ENCODE measurements at places on chromosomes 2 and 18.

DNA sequence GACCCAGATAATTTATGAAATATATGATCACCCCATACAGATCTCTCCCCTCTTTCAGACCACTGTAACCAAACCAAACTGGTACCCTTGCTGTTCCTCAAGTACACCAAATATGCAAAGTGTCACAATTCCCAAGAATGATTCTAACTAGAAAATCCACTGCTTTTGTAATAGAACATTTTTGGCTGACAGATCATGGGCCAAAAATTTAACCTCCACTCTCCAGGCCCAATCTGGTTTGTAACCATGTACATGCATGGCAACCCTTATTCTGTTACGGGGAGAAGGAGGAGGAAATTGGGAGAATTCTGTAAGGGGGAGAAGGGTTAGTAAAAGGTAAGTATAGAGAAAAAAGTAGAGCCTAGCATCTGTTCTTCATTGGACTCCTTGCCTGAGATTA, 62.0 kb downstream of the IKZF2 start:
- DNase-seq = no peak

DNA sequence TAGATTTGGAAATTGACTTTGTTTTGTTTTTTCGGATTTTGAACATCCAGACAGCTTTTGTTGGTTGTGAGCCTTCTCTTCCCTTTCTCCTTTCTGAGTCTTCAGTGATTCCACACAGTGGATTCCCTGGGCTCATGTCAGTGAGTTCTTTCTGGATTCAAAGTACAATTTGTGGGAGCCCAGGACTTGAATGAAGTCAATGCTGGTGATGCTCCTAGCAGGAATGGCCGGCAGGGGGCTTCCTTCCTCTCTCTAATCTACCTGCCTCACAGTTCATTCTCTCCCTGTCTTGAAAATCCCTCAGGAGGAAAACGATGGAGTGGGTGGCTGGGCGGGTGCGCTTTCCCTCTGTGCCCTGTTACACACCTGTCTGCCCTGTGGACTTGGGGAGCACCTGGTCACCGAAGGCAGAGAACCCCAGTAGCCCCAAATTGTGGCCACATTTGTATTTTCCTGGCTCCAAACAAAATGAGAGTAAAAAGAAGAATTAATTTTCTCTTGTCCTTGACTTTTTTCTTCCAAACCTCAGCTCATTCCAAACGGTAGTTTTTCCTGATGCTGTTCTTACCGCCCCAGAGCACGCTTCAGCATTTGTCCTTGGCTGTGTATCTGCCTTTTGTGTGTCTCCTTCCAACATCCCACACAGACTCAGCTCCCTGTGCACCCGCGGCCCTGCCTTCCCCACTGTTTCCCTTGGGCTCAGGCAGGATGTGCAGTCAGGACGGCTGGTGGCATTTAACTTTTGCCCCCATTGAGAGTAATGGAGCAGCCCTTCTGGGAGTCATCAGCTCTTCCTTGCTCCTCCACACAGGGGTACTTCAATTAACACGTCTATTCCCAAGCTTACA, 86.6 kb downstream of the MARCO start:
- DNase-seq = no peak

GRCh38 chr2:72182547-72182946, 34.9 kb upstream of the CYP26B1 start:
- no peak for DNase-seq

DNA sequence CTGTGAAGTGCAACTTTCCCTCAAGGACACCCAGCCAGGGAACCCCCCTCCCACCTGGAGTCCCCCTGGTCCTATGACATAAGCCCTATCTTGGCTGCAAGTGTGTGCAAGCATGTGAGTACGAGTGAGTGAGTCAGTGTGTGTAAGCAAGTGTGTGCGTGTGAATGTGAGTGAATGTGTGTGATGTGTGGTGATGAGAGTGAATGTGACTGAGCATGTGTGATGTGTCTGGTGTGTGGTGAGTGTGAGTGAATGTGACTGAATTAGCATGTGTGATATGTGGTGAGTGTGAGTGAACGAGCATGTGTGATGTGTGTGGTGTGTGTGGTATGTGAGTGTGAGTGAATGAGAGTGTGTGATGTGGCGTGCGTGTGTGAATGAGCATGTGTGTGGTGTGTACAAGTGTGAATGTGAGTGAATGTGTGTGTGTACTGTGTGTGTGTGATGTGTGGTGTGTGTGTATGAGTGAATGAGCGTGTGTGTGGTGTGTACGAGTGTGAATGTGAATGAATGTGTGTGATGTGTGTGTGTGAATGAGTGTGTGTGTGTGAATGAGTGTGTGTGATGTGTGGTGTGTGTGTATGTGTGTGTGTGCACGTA, 68.8 kb upstream of the SMAD7 start:
- DNase-seq = no peak

DNA sequence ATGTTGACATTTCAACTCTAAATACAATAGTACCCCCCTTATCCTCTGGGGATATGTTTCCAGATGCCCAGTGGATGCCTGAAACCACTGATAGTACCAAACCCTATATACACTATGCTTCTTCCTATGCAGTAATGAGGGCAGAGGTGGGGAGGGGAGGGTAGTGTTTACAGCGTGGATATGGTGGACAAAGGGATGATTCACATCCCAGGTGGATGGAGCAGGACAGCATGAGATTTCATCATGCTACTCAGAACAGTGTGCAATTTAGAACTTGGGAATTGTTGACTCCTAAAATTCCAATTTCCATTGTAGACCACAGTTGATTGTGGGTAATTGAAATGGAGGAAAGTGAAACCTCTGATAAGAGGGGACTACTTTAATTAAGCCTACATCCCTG, 75.4 kb downstream of the TSN start:
- DNase-seq = no peak

DNA sequence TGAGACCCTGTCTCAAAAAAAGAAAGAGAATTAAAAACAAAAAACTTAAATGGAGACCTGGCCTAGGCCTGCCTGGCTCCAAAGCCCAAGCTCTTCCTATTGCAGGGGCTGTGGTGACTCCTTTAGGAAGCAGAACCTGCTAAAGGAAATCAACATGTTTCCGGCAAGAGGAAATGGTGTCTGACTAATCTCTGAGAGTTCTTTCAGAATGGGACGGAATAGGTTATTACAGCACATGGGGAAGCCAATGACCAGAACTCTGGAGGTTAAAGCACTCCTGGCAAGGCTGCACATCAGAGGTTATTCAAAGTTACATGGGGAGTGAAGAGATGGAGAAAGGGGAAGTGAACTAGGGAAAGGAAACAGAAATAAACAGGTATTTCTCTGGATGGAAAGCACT, 21.4 kb downstream of the KIF3C start:
- DNase-seq = no peak

DNA sequence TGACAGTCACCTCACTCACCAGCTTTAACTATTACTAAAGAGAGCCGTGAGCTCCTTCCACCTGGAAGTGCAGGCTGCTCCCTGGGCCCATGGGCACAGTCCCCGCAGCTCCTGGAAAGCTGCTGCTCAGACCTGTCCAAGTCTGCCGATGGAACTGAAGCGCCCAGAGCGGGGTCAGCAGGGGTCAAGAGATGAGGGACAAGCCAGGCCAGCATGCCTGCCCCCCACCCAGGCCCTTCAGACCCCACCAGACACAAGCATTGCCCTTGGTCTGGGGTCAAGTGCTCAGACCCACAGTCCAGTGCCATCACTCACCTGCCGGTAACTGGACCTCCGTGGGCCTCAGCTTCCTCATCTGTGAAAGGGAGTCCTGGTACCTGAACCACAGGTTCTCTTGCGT, 59.9 kb downstream of the BIN1 start:
- DNase-seq = no peak

DNA sequence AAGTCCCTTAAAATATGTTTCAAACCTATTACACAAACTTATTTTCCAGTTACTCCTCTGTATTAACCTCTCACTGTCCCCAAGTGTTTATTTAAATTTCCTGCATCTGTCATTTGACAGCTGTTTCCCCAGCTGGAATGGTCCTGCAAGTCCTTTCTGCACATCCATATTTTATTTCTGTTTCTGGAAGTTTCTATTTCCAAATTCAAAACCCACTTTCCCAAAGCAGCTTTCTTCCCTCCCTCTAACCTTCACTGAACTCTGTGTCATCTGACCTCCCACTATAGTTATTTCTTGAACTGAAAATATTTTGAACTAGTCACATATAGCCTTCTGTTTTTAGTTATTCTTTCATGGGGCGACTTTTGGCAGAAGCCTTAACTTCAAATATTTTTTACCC, 459.4 kb upstream of the MC4R start:
- no peak for DNase-seq

DNA sequence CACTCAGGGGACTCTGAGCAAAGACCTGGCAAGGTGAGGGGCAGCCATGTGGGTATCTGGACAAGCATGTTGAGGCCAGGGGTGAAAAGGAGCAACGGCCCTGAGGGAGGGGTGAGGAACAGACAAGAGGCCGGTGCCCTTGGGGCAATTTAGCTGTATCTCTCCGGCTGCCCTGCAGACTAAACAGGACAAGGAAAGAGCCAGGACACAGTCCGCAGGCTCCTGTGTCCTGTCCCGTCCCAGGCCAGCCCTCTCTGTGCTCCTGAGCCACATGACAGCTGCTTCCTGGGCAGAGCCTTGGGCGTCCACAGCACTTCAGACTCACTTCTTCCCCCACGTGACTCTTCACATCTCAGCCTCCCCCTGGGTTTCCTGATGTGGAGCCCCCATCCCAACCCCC, 206.1 kb downstream of the KLHL29 start:
- DNase-seq = no peak

DNA sequence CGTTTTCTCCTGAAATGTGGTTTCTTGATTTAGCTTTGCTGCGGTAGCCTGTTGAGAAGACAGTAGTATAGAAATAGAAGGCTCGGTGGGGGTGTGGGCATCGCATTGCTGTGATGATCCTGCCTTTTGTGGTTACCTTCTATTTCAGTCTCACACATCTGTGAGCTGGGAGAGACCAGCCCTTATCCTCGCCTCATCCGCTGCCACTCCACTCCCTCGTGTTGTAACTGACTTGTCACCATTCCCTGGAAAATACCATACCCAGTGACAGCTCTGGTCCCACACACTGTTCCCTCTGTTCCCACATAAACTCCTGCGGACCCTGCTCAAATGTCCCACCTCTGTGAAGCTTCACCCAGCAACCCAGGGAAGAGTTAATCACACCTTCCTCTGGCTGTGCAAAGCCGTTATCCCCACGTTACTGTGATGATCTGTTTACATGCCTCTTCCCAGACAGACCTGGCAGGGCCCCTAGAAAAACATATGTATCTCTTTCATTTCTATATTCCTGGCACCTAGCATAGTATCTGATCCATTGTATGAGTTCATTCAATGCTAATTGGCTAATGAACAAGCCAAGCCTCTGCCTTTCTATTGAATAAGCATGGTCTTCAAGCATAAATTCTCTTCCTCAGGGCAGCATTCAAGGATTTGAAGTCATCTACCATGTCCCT, 114.6 kb downstream of the MAPK4 start:
- DNase-seq = no peak

DNA sequence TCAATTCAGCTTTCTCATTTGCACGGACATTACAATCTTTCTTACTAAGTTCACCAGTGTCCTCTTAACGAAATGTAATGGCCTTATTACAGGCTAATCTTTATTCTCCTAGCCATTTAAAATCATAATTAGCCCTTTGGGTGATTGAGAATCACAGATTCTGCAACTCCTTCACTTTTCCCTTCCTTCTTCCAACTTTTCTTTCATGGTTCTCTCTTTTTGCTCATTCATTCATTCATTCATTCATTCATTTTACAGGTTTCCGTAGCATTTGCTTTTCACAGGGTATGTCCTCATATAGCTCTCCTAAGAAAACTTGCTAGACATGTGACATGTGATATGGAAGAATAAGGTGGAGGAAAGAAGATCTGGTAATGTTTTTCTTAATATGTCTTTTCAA, 16.0 kb downstream of the TBR1 start:
- DNase-seq = no peak

GRCh38 chr2:44016282-44016681, 20.5 kb upstream of the LRPPRC start:
- no peak for DNase-seq

DNA sequence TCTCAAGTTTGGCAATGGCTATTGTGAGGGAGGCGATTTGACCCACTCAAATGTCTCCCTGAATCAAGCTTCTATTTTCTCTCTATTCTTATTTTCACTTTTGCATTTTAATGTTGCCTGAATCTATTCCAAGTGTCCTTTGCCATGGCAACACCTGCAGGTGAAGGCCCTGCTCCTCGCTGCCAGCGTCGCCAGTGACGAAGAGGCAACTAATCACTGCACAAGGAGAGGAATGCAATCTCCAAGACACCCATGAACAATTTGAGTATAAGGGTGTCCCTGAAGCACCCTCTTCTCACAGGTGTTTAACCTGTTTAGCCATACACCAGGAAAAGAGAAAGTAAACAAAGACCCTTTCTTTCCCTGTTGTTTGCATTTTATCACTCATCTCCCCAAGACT, 165.6 kb upstream of the VRK2 start:
- DNase-seq = no peak

DNA sequence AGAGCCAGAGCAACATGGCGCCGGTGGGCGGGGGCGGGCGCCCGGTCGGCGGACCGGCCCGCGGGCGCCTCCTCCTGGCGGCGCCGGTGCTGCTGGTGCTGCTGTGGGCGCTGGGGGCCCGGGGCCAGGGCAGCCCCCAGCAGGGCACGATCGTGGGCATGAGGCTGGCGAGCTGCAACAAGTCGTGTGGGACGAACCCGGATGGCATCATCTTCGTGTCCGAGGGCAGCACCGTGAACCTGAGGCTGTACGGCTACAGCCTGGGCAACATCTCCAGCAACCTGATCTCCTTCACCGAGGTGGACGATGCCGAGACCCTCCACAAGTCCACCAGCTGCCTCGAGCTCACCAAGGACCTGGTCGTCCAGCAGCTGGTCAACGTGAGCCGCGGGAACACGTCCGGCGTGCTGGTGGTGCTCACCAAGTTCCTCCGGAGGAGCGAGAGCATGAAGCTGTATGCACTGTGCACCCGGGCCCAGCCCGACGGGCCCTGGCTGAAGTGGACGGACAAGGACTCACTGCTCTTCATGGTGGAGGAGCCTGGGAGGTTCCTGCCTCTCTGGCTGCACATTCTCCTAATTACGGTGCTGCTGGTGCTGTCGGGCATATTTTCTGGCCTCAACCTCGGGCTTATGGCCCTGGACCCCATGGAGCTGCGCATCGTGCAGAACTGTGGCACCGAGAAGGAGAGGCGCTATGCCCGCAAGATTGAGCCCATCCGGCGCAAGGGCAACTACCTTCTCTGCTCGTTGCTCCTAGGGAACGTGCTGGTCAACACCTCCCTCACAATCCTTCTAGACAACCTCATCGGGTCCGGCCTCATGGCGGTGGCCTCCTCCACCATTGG, 507 bp downstream of the CNNM4 start:
- no peak for DNase-seq

GRCh38 chr18:58217052-58217451, 173.0 kb downstream of the NEDD4L start:
- no peak for DNase-seq

DNA sequence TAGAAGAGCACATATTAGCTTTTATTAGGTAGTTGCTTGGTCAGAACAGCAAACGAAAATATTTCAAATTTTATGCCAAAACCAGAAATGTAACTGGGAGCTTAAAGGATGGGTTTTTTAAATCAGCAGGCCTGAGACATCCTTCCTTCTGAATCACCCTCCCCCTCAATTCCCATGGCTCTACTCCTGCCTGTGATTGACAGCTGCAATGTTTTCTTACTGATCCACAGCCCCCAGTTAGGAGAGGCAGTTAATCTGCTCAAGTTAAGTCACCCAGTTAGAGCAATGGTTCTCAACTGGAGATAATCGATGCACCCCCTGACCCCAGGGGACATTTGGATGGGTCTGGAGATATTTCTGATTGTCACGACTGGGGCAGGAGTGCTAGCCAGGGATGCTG, 24.9 kb downstream of the KCTD18 start:
- DNase-seq = no peak

GRCh38 chr2:79770926-79771325, 258.1 kb downstream of the CTNNA2 start:
- DNase-seq = no peak

Measured in esophagus squamous epithelium (tissue), 5 donors.